Mesenteric fat pad (tissue), 1 donor: ENCODE measurements at places on chromosomes 16 and 17.

GRCh38 chr16:67701420-67701819 lies 17.7 kb downstream of the GFOD2 start:
- DNase-seq, result no peak

DNA sequence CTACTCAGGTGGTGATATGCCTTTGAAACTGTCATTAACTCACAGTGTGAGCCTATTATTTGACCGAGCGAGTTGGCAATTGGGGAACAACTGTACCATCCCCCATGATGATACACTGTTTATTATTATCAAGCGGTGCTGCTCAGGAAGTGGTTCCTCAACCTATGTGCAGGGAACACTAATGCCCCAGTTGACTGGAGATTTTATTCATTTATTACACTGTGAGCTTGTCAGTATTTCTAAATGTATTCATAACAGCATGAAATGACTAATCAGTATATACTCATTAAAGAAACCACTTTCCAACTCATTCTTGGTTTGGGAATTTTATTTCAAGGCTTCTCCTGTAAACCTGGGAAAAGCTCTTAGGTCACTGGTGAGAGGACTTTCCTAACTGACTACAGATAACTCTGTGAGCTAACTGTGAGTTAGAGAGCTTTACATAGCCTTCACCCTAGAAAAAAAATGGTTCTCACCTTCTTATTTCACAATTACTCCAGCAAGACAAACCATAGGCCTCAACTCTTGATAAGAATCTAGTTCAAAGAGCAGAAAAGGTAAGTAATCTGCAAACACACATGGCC lies 42.4 kb downstream of the NXPH3 start:
- DNase-seq, result no peak

GRCh38 chr17:50475362-50475761 lies 3.3 kb upstream of the RSAD1 start:
- no peak for DNase-seq

DNA sequence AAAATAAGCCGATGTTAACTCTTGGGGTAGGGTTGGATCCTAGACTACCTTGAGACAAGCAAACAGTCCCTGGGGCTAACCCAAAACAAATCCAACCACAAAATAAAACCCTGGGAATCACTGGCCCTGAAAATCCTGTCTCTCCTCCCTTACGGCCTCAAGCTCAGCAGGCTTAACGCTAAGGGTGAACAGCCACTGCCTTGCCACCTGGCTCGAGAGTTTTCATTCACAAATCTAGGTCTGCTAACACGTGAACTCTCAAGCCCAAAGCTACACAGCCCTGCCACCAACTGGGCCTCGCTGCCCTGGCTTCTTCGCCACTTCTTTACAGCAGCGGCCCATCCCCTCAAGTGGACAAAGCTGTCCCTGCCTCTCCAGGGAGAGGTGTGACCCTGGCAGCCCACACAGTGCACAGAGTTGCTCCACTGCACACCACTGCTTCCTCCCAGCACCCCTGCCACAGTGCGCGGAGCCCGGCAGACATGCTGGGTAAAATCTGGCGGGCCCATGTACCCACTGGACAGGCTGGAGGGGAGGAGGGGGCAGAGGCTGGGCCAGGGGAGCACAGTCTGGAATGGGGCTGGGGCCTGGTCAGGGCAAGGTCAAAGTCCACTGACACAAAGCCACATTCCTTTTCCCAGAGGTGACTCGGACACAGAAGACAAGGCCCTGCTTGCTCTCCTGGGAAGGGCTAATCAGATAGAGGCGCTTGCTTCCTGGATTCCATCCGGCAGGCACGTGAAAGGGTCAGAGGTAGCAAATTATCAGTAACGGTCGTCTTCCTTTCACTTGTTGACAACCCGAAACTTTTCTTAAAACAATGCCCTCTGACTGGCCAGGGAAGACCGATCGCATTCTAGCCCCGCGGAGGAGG lies 996 bp downstream of the PCYT2 start:
- no peak for DNase-seq

- DNase-seq, result no peak
Observed at GRCh38 chr17:42579794-42580551, 2.4 kb upstream of the PSMC3IP start.

GRCh38 chr17:82960419-82961271 lies 118.8 kb upstream of the METRNL start:
- DNase-seq, result peak; percentile 90

GRCh38 chr17:38416840-38417209 lies 11.4 kb upstream of the ARHGAP23 start:
- DNase-seq, result no peak

DNA sequence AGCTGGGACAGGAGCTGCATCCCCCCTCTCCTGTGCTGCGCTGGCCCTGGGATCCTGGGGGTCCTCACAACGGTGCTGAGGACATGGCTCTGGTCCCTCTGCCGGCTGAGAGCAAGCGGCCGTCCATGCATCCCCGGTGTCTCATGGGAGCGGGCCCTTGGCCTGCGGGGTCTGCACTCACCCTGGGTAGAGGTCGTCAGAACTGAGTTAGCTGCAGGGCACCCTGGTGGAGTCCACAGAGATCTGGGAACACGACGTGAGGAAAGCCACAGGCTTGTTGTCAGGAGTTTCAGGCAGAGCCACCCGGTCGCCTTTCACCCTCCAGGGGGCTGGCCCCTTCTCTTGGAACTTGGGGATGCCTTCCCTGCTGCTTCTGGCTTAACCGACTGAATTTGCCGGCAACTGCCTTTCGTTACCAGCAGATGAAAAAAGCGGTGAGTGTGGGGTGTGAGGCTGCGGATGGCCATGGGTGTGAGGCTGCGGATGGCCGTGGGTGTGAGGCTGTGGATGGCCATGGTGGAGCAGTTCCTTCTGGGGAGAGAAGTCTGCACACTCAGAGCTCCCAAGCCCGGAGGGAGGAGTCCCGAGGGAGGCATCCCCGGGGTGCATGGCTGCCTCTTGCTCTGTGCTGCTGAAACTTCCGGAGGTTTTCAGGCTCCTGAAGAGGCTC lies 81.7 kb downstream of the LMF1 start:
- no peak for DNase-seq

DNA sequence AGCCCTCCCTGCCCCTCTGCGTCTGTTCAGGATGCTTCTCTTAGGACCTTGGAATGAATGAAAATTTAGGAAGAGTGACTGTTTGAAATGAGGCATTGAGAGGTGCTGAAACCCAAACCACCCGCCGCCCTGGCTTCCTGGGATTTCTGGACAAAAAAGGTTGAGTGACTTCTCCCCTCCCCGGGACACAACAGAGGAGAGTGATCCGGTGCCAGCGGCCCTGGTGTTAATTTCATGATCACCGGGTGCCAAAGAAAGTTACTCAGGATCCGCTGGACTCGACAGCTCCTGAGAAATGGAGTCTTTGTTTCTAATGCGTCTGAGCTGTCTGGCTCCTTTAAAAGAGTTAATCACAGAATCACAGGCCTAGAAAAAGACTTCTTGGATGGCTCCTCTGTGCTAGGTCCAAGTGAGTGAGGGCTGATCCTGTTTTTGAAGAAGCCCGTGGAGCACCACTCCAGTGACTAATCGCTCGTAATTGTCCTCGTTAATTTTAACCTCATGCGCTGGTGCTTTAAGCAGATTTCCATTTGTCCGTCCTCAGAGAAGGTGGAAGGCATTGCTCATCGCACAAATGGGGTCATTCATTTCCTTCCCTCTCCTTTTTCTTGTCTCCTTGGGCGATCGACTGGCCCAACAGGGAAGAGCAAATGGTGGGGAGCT lies 144.4 kb upstream of the ZFHX3 start:
- no peak for DNase-seq

GRCh38 chr16:63702981-63703590 lies 1418.8 kb downstream of the CDH11 start:
- DNase-seq, result no peak

- no peak for DNase-seq
Observed at GRCh38 chr17:40038882-40039513, 15.2 kb downstream of the MED24 start.

- DNase-seq, result no peak
Observed at GRCh38 chr16:65494080-65494479, 372.2 kb upstream of the CDH11 start.
